Upper lobe of left lung (tissue), 6 donors: ENCODE measurements at places on chromosomes 16 and 17.

- DNase-seq, result no peak
Observed at GRCh38 chr16:50281391-50282009, 15.1 kb downstream of the ADCY7 start.

DNA sequence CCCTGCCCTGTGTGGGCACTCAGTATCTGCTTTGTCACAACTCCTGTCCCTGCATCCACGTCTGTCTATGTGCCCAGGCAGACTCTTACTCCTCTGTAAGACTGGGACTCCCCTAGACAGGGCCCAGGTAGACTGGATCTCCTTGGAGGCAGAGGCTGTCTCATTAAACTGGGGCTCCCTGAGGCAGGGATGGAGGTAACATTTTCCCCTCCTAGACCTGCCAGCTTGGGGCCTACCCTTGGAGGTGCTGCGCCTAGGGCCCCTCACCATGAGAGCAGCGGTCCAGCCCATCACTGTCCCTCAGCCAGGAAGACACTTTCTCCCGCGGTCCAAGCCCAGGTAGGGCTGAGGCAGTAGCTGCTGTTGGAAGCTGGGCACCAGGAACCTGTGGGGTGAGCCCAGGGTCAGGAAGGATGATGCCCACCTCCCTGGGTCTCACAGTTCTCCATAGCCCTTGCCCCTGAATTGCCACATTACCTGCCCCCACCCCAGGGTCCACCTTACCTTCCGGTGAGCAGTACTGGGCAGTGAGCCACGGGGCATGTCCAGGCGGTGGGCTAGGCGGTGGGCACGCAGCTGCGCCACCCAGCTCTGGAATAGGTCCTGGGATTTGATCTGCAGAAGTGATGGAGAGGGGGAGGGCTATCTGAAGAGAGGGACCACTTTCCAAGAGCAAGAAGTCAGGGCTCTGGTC lies 3.4 kb downstream of the OSBPL7 start:
- DNase-seq, result no peak

GRCh38 chr17:2964831-2965230 lies 98.6 kb downstream of the OR1D5 start:
- no peak for DNase-seq

GRCh38 chr17:70181376-70181775 lies 12.0 kb downstream of the KCNJ2 start:
- no peak for DNase-seq

DNA sequence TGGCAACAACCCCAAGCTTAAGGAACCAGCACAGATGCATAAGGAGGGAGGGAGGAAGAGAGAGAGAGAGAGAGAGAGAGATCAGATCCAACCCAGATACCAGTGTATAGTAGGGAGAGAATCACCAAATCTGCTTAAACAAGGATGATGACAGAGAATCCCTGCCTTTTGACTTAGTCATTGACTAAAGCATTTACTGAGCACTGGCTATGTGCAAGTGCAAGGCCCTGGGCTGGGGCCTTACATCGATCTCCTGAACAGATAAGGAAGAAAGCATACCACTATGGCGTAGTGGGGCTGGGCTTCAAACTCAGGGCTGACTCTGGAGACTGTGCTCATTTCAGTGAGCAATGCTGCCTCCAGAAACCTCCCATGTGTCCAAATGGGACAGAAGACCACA lies 15.8 kb downstream of the TSNAXIP1 start:
- DNase-seq, result no peak

DNA sequence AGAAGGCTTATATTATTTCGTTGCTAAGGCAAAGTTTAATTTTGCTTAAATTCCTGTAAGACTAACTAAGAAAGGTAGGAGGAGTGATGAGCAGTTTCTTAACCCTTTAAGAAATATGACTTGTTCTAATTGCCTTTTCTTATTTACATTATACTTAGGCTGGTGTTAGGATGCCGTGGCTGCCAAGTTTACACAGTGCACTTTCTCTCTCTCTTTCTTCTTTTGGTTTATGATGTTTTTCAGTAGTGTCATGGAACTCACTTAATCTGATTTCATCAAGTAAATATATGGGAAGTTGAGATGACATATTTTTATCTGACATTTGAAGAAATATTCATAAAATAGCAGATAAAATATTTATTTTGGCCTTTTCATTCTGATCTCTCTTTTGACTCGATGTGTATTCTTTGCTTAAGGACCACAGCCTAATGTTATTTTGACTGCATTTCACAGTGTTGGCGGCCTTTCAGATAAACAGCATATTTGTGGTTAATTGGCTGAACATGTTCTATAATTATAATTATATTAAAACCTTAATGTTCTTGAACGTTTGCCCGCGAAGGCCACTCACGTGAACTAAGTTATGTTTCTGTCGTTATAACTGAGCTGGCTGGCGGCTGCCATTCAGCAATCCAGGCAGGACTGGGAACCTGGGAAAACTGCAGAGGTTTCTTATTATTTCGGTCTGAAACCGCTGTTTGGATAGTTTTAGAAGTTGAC lies 191.6 kb downstream of the WWOX start:
- no peak for DNase-seq

- DNase-seq, result no peak
Observed at GRCh38 chr16:9235867-9236266, 144.4 kb downstream of the HAPSTR1 start.

GRCh38 chr17:67109111-67109510 lies 64.8 kb downstream of the CACNG1 start:
- no peak for DNase-seq

DNA sequence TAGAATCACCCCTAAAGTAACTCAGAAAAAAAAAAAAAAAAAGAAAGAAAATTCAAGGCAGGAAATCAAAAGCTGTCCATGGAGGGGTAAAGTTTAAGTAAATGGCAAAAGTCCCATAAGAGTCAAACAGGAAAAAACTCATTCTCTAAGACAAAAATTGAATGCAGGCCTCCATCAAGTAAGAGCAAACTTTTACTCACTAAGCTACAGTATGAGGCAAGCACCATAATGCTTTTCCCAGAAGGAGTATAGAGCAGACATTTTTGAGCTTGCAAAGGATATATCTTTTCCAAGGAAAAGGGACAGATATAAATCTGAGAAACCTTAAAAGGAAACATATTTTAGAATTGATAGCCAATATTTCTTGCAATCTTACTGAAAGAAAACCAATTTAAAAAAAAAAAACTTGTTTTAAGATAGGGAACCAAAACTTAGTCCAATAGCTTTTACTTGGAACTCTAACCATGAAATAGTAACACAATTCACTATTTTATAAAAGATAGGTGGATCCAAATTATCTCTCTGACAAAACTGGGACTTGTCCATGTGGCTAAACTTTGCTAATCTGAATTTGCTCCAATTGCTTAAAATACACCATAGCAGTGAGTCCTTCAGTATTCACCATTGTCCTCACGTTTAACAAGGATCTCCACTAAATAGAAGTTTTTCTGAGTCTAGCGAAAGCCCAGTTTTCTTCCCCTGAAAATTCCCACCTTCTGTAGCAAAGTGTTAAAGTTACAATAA lies 99.8 kb downstream of the CDH11 start:
- DNase-seq, result no peak

DNA sequence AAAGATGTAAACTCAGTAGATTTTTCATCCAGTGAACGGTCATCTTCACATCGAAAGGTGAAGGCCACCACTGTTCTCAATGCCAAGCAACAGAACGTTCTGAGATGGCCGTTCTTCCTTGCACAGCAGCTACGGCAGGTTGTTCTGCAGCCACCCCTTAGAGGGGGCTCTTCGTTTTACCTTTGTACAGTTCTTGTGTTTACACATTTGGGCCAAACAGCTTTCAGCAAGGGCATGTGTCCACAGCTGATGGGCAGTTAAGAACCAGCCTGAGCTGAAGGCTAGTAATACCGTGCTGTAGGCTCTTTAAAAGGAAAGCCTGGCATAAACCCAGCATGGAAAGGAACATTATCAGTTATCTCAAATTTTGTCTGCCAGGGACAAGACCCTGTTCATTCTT lies 15.9 kb downstream of the PLD6 start:
- no peak for DNase-seq

- no peak for DNase-seq
Observed at GRCh38 chr17:74197801-74198200, 5.7 kb upstream of the RPL38 start.

GRCh38 chr17:50626037-50626574 lies 8.6 kb upstream of the ABCC3 start:
- peak; percentile 67 for DNase-seq

DNA sequence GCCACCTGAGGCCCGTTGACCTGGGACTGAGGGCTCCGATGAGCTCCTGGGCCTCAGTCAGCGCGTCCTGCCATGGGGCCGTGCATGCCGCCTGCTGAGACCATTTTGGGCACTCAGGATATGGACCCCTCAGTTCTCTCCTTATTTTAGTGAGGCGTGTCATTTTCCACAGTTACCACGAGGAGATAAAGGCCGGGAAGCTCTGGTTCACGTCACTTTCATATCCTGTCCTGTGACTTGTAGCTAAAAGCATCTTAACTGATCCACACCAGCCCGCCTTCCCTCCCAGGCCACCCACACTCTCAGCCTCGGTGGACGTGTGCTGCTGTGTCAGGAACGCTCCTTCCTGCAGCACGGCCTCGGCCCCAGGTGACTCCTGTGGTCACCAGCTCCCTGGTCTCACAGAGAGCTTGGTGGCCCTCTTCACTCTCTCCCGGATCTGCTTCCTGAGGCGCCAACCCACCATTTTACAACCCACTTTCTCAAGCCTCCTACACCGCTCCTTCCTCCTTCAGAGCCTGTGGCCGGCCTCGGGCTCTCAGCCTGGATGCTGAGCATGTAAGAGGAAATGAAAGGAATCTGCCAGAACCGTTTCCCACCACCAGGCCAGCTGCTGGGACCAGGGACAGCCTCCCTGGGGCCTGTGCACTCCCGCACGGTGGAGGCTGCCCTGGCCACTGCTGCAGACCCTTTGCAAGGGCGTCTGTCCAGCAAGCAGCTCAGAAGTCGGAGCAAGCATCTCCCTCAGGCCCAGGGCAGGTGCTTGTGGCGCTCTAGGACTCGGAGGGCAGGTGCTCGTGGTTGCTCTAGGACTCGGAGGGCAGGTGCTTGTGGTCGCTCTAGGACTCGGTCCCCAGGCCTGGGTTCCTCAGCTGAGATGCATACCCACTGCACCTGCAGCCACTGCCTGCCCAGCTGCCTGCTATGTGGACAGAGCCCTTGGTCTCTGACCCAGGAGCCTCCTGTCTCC lies 23.9 kb upstream of the FASN start:
- DNase-seq, result peak; percentile 60

GRCh38 chr17:48529683-48530009 lies 1.2 kb downstream of the HOXB1 start:
- DNase-seq, result no peak

DNA sequence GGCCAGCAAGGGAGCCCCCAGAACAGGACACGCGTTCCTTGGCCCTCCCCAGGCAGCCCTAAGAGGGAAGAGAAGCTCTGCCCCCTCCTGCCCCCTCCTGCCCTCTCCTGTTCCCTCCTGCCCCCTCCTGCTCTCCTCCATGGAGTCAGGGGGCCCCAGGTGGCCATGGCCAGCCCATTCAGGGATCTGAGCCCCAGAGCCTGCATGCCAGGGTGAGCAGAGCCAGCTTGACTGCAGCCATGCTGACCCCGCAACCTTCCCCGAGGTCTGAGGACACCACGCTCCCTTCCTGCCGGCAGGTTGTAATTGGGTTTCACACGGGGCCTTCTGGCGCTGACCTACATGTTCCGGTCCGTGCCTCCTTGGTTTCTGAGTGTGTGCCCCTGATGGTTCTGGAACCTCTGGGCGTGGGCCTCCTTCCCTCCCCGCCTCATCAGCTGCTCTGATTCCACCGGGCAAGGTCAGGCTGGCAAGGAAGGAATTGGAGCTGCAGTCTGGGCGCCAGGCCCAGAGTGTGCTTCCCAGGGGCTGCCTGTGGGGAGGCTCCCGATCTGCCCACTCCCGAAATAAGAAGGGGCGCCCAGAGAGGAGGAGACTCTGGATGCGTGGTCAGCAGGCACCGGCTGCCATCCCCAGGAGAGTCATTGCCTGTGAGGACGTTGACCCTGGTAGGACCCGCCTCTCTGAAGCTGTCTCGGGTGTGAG lies 23.7 kb upstream of the NPTX1 start:
- DNase-seq, result no peak
